ENCODE measurements at places on chromosomes 6 and 20. TPM values are rescaled to one million over a fixed set of nuclear protein-coding genes. Genes with fewer than 3 reads are reported as not detected.

DNA sequence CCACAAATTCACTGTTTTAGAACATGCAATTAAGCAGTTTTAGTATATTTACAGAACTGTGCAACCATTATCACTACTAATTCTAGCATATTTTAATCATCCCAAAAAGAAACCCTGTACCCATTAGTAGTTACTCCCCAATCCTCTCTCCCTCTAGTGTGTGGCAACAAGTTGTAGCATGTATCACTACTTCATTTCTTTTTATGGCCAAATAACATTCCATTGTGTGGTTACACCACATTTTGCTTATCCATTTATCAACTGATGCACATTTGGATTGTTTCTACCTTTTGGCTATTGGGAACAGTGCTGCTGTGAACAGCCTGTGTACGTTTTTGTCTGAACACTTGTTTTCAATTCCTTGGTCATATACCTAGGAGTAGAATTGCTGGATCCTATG lies 31.5 kb upstream of the FKBP1A start:
- DNase-seq: no peak

GRCh38 chr20:43959079-43959919 lies 44.6 kb downstream of the TOX2 start:
- peak; percentile 73 for DNase-seq

The RHAG gene
- polyA plus RNA-seq: not detected

DNA sequence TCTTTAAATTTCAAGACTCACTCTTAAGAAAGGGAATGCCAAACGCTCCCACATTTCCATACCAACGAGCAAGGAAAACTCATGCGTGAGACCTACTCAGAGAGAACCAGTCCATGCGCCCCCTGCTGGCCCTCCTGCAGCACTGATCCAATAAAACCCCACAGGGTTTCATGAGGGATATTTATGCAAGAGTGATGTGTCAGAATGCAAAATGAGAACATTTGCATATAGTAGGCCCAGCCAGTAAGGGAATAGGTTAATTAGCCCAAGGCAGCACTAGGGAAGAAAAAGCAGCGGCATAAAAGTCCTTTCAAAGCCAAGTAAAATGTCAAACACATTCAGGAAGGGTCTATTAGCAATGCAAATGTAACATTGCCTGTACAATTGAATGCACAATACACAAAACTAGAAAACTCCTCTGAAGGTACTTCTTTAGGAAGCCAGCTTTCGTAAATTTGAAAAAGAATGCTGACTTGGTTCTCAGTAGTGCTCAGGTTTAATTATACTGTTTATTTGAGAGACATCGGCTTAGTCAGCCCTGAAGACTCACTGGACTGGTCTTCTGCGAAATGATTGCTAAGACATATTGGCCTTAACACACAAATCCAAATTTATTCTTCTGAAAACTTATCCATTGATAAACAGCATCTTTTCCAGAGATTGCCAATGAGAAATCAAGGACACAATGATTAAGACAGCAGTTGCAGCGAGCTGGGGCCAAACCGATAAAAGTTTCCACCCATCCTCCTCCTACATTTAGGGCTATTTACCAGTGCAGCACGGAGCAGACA lies 93.2 kb downstream of the GMPR start:
- DNase-seq: peak; percentile 71

DNA sequence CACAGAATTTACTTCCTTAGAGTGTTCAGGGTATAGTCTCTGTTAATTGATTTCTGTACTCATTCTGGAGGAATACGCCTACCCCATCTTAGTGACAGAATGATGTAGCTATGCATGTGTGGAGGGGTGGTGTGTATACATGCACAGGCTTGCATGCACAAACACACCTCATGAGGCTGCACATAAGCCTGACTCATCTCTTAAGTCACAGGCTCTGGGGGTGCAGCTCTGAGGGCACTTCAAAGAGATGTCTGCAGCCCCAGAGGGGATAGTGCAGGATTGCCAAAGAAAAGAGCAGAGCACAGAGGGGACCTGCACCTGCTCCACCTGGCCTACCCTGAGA lies 24.6 kb downstream of the TBX18 start:
- DNase-seq: no peak

The ARID1B gene
- polyA plus RNA-seq: 20.1 TPM

The AKAP7 gene
- polyA plus RNA-seq: 2.5 TPM

DNA sequence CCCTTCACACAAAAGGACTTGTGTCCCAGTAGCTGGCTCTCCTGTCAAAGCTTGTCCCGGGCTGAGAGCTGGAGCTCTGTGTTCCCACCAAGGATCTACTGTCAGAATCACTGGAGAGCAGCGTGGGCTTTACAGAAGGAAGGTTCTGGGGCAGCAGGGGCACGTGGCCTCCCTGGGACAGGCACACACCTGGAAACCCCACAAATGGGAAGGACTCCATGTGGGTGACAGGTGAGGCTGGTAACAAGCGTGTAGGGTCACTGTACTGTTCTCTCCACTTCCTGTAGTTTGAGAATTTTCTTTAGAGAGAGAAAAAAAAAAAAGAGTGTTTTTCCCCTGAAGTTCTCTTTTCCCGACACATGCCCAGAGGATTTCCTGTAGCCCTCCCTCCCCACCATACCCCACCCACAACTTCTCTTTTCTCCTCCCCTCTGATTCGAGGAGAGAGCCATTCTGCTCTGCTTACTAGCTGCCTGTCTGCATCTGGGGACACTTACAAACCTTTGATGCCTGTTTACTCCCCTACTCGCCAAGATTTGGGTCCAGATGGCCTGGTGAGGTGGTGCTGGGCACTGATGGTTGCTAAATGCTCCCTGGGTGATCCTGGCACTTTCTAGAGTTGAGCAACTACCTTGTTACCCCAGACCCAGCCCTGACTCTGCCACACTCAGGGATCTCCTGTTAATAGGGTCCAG lies 84.1 kb upstream of the SIRPA start:
- peak; percentile 61 for DNase-seq

DNA sequence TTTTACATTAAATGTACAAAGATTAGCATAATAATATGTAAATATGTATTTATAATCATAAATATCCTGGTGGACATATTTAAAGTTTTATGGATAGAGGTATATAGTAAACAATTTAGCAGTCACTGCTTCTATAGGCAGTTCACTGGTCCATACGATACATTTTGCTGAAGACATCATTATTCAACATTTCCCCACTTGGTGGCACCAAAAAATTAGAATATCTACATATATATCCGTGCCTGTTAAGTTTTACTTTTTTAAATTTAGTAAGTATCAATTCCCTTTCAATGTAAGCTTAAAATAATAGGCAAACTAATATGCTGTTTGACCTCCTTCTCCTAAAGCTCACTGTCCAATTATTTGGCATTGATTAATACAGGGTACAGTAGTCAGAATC lies 64.2 kb downstream of the LMBRD1 start:
- no peak for DNase-seq

GRCh38 chr6:153575528-153575927 lies 444.4 kb upstream of the RGS17 start:
- DNase-seq: no peak

GRCh38 chr6:39062014-39062740 lies 13.6 kb downstream of the GLP1R start:
- no peak for DNase-seq

DNA sequence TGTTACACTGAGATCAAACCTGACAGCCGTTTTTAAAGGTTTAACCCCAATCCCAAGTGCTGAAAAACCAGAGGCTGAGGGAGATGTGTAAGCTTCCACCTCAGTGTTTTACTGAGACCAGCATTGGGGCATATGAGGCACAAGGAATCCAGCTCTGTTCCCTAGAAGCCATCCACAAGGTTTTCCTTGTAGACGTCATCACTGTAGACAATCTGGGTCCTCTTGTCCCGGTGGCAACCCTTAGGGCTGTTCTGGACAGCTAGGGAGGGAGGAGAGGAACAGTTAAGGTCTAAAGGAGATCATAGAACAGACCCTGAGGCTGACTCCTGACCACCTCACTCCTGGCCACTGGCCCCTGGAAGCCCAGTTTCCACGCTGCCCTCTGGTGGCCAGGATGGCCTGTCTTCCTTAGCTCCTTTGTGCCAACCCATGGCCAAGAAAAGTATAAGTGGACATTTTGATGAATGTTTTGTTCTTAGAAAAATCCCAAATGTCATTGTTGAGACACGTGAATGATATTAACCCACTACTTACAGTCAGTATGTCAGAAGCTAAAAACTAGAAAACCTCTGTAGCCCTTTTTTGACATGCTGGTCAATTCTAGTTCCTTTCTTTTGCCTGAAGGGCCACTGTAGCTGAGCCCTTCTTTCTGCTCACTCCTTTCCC lies 6.4 kb downstream of the CFB start:
- peak; percentile 71 for DNase-seq
